ENCODE measurements at places on chromosomes 5 and 9.

DNA sequence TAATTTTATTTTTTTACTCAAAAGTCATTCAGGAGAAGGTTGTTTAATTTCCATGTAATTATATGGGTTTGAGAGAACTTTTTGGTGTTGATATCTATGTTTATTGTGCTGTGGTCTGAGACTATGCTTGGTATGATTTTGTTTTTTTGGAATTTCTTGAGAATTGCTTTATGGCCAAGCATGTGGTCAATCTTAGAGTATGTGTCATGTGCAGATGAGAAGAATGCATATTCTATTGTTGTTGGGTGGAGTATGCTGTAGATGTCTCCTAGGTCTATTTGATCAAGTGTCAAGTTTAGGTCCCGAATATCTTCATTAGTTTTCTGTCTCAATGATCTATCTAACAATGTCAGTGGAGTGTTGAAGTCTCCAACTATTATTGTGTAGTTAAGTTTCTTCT lies 134.9 kb downstream of the HMHB1 start:
- DNase-seq = peak; percentile 21

GRCh38 chr5:173790177-173790719 lies 97.9 kb upstream of the CPEB4 start:
- DNase-seq = no peak

DNA sequence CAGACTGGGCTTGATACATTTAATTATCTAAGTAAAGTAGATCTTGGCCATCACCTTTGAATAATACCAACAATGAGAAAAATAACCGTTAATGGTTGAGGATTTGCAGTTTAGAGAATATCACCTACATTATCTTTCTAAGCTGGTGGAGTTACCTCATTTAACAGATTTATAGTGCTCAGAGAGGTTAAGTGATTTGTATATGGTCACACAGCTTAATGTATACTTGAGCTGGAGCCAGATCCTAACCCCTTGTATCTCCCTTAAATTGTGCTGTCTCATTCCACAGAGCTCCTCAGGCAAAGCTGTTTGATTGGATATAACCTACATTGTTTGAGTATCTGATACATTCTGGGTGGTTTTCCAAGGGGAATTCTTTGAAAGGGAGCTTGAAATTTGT lies 57.8 kb downstream of the INSYN2B start:
- DNase-seq = no peak

GRCh38 chr9:15137658-15138356 lies 169.2 kb downstream of the TTC39B start:
- DNase-seq = no peak

DNA sequence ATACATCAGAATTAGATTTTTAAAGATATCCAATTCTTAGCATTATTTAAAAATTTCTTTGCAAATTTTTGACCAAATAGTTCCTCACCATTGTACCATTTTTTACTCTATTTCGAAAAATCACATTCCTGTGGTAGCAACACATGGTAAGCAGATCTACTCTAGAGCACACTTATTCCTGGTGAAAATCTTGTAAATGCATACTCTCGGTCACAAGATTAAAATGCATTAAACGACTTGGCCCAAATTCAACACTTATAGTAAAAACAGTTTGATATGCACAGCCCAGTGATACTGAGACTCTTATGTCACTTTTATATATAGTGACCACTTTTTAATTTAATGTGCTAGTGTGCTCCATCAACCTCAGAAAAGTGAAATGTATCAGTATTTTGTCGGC lies 208.8 kb upstream of the TARS1 start:
- DNase-seq = peak; percentile 62

DNA sequence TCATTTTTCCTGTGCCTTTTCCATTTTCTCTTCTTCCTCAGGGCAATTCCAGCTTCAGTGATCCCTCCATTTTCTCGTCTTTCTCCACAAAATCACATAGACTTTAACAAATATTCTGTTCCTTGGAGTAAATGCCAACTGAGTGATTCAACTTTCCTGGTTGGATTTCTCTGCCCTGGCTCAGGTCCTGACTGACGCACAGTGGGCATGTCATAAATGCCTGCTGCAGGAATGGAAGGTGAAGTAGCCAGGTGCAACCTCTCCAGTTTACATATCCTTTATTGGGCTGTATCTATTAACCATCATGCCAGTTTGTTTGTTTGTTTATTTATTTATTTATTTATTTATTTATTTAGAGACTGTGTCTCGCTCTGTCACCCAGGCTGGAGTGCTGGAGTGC lies 95.1 kb downstream of the MEF2C start:
- no peak for DNase-seq

GRCh38 chr9:20394969-20395368 lies 227.3 kb downstream of the MLLT3 start:
- DNase-seq = no peak

DNA sequence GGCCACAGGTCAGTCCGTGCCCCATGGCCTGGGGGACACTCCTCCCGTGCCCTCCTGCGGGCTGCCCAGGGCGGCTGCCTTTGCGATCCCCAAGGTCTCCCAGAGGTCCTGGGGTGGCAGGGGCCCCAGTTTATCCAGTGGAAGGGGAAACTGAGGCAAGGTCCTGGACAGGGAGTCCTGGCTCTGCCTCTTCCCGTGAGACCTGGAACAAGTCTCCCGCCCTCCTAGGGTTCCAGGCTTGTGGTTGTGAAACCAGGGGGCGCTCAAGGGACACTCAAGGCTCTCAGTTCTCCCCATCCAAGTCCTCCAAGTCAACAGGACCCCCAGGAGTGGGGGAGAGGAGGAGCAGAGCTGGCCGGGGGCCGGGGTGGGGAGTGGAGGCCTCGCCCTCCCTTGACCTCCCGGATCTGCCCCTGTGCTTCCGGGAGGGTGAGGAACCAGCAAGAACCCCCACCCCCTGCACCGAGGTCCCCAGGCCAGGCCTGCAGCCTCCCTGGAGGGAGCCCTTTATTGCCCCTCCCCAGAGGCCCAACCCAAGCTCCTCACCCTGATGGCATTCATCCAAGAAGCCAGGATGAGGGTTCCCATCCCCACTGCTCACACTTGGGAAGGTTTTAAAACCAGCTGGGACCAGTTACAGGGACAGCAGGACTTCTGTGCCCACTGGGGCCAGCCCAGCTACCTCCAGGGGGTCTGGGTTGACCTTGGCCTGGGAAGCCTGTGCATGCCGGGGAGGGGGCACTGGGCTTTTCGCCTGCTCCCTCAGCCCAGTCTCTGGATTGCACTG lies 24.7 kb upstream of the TMEM250 start:
- no peak for DNase-seq

Measured in fibroblast of gingiva (primary cell).